ENCODE measurements at places on chromosomes 1 and 21.

DNA sequence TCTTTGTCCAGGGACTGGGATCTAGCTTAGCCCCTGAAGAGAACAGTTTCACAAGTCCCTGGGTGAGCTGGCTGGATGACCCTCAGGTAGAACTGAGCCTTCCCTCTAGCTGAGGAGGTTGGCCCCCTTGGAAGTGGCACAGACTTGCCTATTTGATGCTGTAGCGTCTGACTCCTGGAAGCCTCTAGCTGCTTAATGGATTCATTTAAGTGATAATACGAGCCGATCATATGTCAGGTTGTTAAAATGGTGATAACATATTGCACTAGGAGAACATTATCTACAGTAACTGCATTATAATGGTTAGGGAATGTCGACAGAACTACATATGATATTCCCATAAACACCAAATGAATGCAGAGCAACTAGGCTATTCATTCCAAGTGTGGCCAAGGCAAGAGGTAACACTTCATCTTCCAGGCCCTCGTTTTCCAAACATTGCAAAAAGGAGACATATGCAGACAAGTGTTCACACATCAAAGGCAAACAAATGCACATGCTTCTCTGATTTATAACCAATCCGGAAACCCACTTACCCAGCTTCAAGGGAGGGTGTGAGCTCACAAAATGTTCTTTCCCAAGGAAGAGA, 340.1 kb upstream of the PLXNA2 start:
- DNase-seq = no peak

DNA sequence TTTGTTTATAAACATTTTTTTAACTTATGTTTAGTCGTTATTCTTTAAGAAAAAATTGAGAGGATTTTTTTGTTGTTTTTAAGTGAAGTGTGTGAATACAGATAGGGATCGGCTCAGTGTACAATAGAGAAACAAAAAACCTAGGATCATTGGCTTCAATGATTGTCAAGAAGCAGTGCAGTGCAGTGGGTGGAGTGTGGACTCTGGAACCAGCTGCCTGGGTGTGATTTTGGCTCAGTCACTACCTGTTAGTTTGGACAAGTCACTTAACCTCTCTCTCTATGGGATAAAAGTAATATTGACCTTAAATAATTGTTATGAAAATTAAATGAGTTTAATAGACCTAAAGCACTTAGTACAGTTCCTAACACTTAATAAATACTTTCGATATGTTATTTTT, 41.3 kb downstream of the SCCPDH start:
- DNase-seq = no peak

DNA sequence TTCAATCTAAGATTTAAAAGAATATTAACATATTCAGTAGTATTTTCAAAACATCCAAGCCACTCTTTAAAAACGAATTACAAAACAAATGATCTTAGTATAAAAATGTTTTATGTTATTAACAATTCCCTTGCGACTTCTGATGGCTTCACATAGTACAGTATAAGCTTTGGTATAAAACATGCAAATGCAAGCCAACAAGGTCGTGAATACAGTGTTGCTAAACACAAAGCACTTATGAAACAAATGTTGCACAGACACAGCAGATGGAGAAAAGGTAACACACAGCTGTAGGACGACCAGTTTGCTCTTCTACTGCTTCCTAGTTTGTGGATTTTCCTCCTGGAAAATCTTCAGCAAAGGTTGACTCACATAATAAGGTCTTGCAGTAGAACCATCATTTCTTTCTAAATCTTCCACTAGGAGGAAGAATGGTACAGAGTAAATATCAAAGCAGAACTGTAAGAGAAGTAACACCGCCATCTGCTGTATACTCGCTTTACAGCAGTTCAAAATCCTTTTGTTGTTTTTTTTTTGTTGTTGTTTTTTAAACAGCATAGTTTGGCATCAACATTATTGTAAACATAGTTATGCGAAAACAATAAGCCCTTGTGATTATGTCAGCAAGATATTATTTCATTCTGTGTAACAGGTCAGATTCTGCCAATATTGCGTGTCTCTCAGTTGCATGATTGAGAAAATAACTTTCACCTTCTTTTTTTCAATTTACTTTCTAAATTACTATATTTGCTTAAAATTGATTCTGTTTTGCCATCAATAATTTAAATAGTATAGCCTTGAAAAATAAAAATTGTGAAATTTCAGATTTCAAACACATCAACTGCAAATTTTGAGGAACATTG, 69.5 kb downstream of the LHX8 start:
- DNase-seq = peak; percentile 38

GRCh38 chr1:182567629-182568028, 21.4 kb downstream of the RNASEL start:
- no peak for DNase-seq

DNA sequence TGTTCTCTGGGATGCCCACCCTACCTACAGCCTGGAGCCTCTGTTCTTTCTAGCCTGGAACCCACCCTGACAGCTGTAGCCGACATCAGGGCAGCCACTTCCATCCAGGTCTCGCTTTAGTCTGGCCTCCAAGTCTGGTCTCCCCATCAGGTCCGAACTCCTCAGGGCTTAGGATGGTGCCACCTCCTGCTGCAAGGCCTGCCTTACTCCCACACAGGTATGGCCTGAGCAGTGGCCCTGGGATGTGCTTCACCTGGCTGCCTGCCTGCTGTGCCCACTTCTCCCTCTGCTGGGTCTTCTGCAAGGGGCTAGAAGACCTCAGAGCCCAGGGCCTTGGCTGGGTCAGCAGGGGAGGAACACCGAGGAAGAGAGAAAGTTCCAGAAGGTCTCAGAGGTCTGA, 35.7 kb upstream of the MAGOH start:
- no peak for DNase-seq

All from fibroblast of skin of right biceps (primary cell).